ENCODE measurements at places on chromosomes 12 and 14. TPM values are rescaled to one million over a fixed set of nuclear protein-coding genes. Genes with fewer than 3 reads are reported as not detected.

TAS2R7 gene
- total RNA-seq: not detected

GPR137C gene
- 0.52 TPM for total RNA-seq

DNA sequence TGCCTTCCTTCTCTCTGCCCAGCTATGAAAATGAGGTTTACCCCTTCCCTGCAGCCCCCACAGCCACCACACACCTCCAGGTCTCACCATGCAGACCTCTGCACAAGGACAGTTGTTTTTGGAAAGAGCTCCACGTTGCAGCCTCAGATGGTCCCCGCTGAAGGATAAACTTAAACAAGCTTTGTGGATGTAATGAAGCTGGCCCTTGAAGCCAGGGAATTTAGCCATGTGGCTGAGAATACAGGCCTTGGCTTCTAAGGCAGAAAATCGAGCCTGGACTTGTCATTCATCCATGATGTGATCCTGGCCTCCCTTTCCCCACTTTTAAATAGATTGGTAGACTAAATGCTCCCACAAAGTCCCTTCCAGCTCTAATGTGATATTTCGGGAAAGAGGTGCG is 79.4 kb downstream of the TBX3 start:
- no peak for DNase-seq

DNA sequence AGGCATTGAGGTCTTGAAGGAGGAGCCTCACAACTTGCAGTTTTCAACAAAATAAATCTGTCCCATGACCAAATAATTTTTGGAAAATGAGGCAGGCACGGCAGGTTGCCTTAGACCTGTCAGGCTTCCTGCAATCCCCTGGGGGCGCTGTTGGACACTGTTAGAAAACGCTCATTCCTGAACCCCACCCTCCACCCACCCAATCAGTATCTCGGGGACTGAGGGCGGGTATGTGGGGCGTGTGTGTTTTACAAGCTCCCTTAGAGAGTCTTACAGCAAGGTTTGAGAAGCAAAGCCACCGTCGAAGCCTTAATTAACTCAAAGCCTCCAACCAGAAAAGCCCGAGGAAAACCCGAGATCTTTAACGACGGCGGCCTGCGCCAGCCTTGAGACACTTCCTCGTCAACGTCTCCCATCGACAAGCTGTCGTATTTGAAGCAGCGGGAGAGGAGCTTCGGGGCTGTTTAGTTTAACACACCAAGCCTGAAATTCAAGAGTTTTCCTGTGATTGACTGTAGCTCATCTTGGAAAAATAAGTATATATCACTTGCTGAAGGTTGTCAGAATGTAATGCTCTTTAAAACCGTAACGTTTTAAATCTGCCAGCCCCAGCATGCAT is 123.0 kb downstream of the GLT1D1 start:
- DNase-seq: no peak

DNA sequence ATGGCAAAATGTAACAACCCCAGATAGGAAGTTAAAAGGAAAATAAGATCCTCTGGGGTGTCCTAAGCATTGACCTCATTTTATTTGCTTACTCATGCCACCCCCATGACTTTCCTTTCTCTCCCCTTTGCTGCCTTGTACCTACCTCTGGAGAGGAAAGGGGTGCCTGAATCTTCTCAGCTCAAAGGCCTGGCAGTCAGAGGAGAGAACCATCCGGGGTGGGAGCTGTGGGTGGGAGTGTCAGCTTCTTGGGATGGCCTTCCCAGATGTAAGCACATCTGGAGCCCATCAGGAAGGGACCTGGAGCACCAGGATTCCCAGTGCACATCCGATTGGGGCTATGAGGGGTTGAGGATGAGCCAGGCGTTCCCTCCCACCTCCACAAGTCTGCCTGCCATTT is 5.2 kb upstream of the ITGA5 start:
- no peak for DNase-seq

GRCh38 chr14:75454963-75455546 is 27.2 kb downstream of the JDP2 start:
- no peak for DNase-seq

DNA sequence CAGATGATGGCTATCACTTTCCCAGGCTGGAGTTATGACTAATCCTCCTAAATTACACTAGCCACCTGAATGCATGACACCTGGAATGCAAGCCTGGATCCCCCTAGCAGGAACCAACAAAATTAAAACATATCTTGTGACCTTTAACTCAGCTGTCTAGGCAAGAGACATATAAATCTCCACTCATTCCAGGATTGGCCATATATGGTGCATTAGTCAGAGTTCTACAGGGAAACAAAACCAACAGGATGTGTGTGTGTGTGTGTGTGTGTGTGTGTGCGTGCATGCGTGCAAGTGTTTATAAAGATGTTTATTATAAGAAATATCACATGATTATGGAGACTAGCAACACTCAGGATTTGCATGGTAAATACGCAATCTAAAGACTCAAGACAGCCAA is 212.8 kb downstream of the KIF21A start:
- DNase-seq: no peak

DNA sequence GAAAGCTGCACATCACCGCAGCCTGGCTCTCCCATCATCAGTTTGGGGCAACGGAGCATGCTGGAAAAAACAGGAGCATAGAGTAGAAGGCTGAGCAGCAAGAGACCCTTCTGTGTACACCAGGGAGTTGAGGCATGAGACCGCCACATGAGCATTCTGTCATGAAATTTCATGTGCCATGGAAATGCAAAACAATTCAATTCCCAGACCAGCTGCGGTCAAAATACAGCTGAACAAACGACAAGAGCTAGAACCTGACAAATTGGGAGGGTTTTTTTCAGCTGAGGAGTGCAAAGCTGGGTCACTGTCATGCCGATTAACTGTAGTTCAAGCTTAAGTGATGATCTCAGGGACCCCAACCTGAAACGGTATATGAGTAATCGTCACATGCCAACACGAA is 37.1 kb downstream of the TMEM30B start:
- no peak for DNase-seq

DNA sequence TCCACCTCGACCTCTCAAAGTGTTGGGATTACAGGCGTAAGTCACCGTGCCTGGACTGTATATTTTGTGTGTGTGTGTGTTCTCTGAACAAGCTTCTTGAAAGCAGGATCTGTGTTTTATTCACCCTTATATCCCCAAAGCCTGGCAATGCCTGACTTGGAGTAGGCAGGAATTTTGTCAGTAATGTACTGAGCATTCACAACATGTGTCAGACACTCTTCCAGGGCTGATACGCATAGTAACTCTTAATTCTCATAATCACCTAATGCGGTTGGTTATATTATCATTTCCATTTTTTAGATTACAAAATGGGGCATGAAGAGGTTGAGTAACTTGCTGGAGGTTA is 50.4 kb upstream of the PLEKHG3 start:
- DNase-seq: no peak

GRCh38 chr14:98270201-98270600 is 1001.8 kb downstream of the BCL11B start:
- no peak for DNase-seq

TPH2 gene
- total RNA-seq: not detected

DNA sequence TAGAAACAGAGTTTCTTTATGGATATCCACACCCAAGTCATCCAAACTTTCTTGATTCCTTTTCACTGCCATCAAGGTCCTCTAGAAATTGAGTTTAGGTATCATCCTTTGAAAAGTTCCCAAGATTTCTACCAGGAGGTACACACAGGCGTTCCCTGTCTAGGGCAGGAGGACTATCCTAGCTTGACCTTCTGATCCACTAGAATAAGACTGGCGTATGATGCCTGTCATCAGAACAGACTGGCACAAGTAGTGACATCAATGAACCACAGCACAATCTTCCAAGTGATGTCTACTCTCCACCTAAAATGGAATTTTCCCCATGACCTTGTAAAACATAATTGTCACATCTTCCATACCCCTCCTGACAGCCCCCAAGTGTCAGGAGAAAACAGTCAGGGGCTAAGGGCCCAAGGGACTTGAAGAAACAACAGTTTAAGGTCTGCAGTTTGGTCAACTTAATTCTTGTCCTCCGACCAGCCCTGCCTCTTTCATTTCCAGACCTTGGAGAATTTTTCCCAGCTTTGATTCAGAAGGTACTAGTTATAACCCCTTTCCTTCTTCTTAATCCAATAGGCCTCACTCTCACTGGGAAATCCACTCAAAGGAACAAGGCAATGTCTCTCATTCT is 100.7 kb upstream of the FKBP4 start:
- no peak for DNase-seq

PMCH gene
- 0.47 TPM for total RNA-seq

GRCh38 chr12:9919443-9919842 is 12.7 kb downstream of the CLEC2A start:
- DNase-seq: no peak

EFS gene
- total RNA-seq: 1.6 TPM

- DNase-seq: no peak
Measured at GRCh38 chr14:101504096-101504948, 57.0 kb upstream of the DIO3 start.

GRCh38 chr12:86376052-86376451 is 119.9 kb upstream of the MGAT4C start:
- no peak for DNase-seq

- no peak for DNase-seq
Measured at GRCh38 chr12:102993537-102993936, 36.1 kb downstream of the ASCL1 start.

DNA sequence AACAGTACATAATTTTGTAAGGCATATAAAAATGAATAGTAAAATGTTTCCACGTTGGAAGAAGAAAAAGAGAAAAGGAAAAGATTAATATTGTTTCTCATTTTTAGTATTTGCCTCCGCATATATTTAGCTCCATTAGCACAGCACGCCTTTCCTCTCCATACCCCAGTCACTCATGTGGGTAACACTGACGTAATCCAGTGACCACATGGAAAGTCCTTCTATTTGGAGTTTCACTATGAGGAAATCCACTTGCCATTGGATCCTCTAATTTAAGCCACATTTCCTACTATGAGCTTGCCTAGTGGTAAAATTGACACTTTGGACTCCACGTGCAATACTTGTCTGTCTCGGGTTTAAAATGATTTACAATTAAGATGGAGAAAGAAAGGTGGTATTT is 5.7 kb upstream of the SLCO1A2 start:
- no peak for DNase-seq

- no peak for DNase-seq
Measured at GRCh38 chr12:43848786-43849185, 12.9 kb downstream of the TMEM117 start.

GRCh38 chr14:87175175-87175574 is 817.8 kb downstream of the GALC start:
- no peak for DNase-seq

DNA sequence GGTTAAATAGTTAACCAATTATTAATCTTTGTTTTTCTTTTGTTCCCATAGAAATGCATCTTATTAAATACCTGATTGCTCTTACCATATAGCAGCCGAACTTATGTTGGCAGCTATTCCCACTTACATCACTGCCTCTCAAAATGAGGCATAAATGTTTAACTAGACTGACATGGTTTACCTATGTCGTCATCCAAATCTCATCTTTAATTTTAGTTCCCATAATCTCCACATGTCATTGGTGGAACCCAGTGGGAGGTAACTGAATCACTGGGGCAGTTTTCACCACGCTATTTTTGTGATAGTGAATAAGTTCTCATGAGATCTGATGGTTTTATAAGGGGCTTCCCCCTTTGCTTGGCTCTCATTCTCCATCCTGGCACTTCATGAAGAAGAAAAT is 499.2 kb upstream of the ATP2B1 start:
- no peak for DNase-seq

- DNase-seq: no peak
Measured at GRCh38 chr12:10736463-10736862, 13.3 kb upstream of the YBX3 start.

DNA sequence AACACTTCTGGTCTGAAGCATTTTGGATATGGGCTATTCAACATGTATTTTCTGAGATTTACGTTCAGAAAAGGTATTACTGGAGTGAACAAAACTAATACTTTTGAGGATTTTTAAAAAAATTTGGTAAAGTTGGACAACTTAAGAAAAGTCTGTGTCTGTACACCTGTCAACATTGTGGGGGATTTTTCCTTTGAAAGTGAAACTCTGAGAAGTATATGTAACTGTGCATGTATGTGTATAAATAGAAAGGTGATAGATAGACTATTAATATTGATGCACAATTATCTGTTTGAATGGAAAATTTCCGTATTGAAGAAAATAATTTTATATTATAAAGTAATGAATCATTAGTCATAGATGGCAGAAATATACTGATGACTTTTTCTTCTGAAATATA is 312.8 kb upstream of the MDGA2 start:
- no peak for DNase-seq

TESPA1 gene
- 66.9 TPM for total RNA-seq

DNA sequence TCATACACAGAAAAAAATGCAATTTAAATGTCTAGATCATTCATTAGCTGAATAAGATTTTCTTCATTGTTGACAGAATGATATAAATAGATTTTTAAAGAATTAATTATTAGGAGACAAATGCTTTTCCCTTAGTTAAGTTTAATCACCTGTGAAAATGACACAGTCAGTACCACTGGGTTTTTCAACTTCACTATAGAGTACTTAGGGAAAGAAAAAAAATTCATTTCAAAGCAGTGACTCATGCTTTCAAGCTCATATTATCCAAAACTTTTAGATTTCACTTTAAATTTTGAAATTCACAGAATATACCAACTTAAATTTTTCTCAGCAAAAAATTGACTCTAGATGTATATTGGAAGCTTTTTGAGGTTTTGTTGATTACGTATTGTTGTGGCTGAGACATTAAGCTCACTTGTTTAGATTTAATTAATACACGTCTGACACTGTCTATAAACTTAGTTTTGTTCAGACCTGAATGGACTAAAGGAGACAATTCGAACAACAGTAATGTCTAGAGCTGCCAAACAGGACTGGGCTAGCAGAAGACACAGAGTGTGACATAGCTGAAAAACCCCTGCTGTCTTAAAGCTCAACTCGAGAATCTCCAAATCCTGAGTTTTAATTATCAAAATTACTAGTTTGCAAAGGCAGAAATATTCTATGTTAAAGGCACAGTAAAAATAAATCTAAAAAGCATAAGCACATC is 1.6 kb downstream of the MGAT4C start:
- DNase-seq: no peak

DNA sequence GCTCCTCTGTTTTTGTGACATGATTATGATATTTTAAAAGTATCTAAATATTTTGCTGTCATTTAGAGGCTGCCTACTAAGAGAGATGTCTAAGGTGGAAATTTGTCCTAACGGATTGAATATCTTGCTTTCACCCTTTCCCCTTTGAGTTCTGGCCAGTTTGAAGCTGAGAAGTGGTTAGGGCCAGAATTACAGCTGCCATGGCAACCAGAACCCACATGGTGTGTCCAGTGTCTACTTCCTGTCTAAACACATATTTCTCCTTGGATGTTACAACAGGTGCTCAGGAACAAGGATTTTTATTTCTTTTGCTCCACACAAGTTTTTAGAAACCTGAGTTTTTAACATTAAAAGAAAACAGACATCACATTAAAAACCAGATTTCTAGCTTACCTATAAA is 335.1 kb upstream of the OR4E1 start:
- DNase-seq: no peak

DNA sequence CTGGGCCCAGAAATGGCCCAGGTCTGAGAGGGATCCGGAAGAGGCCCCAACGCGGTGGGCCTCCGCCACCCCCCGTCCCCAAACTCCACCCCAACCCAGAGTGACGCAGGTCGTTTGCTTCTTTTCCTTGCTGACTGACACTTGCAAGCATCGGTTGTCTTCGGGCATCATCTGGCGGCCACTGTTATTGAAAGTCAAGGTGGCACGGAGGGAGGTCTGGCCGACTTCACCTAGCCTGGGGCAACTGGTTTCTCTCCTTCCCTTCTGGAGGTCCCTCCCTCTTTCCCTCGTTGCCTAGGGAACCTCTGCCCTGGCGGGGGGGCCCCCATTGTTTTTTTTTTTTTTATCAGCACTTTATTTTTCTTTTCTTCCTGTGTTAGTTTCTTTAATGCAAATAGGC is 241.8 kb downstream of the ALG10 start:
- DNase-seq: no peak

Measured in thymus (tissue), 14 donors.